Activated CD8-positive, alpha-beta memory T cell treated with anti-CD3 and anti-CD28 coated beads, Interleukin-2, amount 10 ng/mL, durations not matched to agents 7 days and 5 days (primary cell): ENCODE measurements at places on chromosomes 3 and 15. TPM values are rescaled to one million over a fixed set of nuclear protein-coding genes. Genes with fewer than 3 reads are reported as not detected.

GRCh38 chr3:45753095-45753494, 43.2 kb downstream of the SLC6A20 start:
- DNase-seq: no peak

Gene GOLGA8O
- total RNA-seq: 7.8 TPM

Gene MKRN2OS
- total RNA-seq: not detected

Gene CA12
- 0.12 TPM for total RNA-seq

- DNase-seq: no peak
Observed at GRCh38 chr3:152230370-152230769, 38.4 kb upstream of the MBNL1 start.

Gene ARL14
- not detected for total RNA-seq

Gene BCL2A1
- total RNA-seq: 12.0 TPM

DNA sequence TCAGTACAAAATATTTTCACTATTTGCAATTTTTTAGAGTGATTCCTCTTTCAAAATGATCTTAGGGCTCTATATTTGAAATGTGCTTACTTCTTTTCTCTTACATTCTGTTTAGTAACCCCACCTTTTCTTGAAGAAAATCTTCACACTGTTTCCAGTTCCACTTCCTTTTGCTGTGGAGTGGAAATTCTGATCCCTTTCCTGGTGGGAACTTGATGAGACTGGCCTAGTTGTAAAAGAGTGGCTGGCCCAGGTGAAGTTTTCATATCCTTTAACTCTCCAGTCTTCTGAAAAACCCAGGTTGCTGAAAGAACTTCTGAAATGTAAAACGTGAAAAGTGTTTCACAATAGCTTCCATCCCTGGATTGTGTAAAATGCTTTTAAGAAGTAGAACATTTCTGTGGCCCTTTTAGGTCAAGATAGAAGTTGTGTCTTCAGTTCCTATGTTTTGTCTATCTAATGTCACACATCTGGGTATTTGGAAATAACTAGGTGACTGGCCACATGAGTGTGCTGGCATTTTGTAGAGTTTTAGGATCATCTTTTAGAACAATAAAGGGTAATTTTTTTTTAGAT, 84.8 kb upstream of the LRIG1 start:
- DNase-seq: no peak

Gene SH3BP5
- 19.4 TPM for total RNA-seq

DNA sequence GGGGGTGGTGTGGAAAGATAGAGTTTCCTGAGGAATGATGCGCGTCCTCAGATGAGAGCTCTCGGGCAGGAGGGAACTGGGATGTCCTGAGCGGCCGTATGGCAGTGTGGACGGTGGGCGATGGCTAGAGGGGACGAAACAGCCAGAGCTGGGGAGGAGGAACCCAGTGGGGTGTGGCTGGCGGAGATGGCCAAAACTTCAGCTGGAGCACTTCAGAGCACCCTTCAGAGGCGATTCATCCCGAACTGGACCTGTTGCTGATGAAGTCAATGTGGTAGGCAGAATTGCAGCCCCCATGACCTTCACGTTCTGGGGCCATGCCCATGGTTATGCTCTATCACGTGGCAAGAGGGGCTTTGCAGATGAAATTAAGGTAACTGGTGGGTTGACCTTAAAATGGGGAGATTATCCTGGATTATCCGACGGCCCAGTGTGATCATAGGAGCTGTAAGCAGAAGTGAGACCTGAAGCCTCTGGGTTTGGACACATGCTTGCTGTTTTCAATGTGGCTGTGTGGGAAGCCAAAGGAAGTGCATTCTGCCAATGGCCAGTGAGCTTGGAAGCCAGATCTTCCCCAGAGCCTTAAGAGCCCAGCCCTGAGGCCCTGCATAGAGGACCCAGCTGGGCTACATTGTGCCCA, 52.3 kb downstream of the ATP1B3 start:
- peak; percentile 21 for DNase-seq

Gene CILP
- total RNA-seq: not detected

GRCh38 chr3:126851934-126852333, 131.0 kb upstream of the PLXNA1 start:
- no peak for DNase-seq

DNA sequence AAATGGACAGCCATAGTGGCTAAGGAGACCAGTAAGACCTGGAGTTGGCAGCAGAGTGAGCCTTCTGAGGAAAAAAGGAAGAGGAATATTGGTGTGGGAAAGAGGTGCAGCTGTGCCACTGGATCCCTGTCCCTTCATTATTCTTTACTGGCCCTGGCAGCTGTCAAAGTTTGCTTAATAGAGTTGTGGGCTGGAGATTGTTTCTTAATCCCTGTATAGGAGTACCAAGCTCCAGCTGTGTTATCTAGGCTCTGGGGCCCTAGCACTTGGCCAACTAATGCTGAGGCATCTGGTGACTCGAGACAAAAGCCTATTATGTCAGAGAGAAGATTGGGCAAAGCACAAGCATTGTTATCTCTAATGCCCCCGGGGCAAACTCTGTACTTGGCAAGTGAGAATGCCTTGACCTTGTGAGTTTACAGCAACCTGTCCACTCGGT, 61.4 kb downstream of the ZNF609 start:
- DNase-seq: no peak

GRCh38 chr3:111072031-111072921, 660 bp downstream of the NECTIN3 start:
- peak; percentile 47 for DNase-seq

Gene PLSCR2
- not detected for total RNA-seq

DNA sequence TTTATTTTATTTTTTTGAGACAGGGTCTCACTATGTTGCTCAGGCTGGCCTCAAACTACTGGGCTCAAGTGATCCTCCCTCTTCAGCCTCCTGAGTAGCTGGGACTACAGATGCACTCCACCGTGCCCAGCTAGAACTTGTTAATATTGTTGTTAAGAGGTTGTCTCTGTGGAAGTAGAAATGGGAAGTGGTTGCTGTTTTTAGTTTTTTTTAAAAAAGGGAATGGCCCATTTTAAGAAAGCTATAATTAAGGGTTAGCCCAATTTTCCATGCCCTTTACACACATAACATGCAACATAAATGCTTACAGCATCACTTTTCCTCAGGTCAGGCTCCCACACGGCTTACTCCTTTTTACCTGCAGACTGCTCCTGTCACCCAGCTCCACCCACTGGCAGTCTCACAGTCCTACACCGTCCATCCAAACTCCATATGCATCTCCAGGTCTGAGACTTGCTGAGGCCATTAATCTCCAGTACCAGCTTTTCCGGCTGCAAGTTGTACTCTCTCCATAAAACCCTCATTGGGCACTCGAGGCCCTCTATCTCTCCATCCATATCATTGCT, 19.8 kb downstream of the MORC1 start:
- DNase-seq: no peak

GRCh38 chr3:83523470-83524073, 1435.2 kb upstream of the CADM2 start:
- DNase-seq: no peak

DNA sequence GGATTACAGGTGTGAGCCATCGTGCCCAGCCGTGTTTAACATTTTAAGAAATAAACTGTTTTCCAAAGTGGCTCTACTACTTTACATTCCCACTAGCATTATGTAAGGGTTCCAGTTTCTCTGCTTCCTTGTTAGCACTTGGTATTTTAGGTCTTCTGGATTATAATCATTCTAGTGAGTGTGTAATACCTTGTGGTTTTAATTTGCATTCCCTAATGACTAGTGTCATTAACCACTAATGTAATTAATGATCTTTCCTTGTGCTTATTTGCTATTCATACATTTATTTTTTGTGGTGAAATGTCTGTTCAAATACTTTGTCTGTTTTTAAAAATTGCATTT, 30.7 kb downstream of the ARIH2 start:
- DNase-seq: no peak

DNA sequence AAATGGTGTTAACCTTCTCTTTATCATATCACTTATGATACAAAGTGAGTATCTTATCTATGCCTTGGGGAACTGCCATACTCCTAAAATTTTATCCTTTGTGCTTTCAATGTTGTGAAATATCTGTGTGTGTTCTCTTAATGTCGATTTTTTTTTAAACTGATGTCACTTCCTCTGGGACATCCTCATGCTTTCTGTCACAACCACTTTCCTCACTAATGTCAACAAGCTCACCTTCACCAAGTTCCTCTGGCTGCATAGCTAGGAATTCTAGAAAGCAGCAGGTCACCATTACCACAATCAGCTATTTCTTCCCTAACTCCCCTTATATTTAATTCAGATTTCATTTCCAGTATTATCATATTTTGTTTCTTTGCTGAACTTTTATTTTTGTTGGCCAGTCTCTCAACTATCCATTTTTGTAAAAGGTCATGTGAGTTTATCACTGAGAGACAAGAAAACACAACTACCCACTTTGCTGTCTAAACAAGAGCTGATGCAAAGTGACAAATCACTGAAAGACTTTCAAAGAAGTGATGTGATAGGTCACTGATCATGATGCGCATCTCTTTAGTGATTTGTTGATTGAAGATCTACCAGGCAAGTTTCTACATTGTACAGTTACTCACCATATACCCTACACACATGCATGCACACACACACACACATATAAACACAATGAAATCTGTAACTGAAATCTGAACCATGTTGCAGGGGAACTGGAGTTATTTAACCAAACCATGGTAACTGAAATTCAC, 369.0 kb downstream of the ULK4 start:
- DNase-seq: no peak

- no peak for DNase-seq
Observed at GRCh38 chr3:163622384-163622783, 1455.9 kb downstream of the SI start.

- no peak for DNase-seq
Observed at GRCh38 chr3:160091441-160091840, 102.8 kb downstream of the IL12A start.

GRCh38 chr3:53597136-53597915, 102.9 kb downstream of the CACNA1D start:
- DNase-seq: no peak

DNA sequence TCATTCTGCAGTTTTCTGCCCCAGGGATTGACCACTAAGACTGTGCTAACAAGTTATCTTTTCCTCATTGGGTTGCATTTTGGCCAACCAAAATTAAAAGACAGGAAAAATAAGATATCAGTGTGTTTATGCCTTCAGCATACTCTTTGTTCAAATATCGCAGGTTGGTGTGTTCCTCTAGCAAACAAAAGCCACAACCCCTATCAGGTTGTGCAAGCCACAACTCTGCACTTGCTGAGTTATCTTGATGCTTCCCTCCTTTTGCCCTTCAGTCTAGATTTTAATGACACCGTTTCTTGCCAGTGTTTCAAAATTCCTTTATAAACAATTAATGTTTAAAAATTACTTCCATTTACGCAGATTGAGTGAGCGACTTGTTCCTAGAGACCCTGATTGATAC, 1164.2 kb downstream of the NSUN3 start:
- DNase-seq: no peak

DNA sequence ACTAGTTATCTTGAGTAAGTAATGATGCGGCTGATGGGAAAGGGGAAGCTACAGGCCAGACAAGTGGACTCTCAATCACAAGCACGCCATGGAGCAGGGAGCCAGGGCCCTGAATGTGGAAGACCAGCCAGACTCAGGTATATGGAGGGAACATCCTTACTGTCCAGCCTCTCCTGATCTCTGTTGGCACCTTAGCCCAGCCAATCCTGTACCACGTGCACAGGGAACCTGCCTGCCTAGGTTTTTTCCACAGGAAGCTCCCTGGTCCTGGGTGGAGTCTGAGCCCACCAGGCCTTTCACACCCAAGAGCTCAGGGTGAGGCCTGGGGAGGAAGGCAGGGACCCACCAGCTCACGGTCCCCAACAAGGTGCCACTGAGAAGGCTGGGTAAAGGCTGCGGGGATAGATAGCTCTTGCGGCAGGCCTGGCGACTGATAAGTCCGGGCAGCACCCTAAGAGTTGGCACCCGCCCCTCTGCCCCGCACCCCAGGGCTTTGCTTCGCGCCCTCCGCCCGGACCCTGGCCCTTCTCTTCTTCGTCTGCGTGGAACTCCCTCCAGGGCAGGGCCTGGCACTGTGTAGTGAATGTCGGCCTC, 933 bp upstream of the APEH start:
- DNase-seq: no peak

DNA sequence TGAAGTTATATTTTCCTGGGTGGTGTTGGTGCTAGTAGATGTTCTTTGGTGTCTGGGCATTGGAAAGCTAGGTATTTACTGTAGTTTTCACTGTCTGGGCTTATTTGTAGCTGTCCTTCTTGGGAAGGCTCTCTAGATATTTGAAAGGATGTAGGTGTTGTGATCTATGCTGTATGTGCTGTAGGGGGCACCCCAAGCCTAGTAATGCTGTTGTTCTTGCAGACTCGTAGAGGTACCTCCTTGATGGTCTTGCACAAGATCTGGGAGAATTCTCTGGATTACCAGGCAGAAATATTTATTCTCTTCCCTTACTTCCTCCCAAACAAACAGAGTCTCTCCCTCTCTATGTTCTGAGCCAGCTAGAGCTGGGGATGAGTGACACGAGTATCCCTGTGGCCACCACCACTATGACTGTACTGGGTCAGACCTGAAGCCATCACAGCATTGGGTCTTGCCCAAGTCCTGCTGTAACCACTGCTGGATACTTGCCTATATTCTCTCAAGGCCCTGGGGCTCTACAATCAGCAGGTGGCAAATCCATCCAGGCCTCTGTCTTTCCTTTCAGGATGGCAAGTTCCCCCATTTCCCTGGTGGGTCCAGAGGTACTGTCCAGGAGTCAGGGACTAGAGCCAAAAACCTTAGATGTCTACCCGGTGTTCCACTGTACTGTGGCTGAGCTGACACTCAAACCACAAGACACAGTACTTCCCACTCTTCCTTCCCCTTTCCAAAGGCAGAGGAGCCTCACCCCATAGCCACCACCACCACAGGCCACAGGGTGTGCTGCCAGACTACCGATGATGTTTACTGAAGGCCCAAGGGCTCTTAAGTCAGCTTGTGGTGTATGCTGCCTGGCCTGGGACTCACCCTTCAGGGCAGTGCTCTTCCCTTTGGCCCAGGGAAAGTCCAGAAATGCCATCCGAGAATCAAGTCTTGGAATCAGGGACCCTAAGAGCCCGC, 195.2 kb upstream of the DPPA4 start:
- peak; percentile 62 for DNase-seq

GRCh38 chr3:76122007-76122406, 336.7 kb upstream of the ZNF717 start:
- no peak for DNase-seq

Gene CRYBG3
- total RNA-seq: 5.9 TPM

- no peak for DNase-seq
Observed at GRCh38 chr3:69290006-69290405, 95.9 kb downstream of the FRMD4B start.

DNA sequence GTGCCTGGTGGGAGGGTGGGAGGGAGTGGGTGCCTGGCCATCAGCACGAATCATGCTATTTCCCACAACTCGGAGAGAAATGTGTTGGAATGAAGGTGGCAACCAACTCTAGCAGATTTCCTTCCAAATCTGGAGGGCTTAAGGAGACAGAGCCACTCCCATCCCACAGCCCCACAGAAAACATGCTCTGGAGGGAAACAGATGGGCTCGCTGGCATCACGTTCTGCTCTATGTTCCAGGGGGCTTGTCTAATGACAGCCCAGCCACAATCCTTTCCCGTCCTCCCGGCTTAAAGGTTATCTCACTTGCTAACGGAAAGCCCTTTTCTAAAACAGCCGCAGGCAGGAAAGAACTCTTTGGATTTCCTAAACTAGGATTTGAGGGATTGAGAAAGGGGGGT, 65.3 kb downstream of the ADAMTS17 start:
- no peak for DNase-seq
